WTC11 (cell line): ENCODE measurements at places on chromosomes 11 and 22. TPM values are rescaled to one million over a fixed set of nuclear protein-coding genes. Genes with fewer than 3 reads are reported as not detected.

Gene TMEM86A
- total RNA-seq, result 1.3 to 1.7 TPM (median 1.6 TPM) in 3 replicates

Gene PACSIN3
- 74.5 to 77.1 TPM (median 76.8 TPM) in 3 replicates for total RNA-seq

Gene FAT3
- 25.3 to 30.9 TPM (median 25.8 TPM) in 3 replicates for total RNA-seq

DNA sequence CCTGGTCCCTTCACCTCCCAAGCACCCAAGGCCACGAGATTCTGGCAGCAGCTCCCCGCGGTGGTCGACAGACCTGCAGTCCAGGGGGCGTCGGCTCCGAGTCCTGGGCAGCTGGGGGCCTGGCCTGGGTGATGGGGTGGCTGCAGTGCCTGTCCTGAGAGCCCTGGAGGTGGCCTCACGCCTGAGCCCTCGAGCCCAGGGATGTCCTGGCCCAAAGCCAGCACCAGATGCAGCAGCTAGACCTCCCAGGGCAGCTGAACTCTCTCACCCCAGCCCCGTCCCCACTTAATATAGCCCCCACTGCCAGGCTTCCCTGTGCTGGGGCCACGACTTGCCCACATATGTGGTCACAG is 6.6 kb downstream of the LMNTD2 start:
- H3K36me3 ChIP-seq, result no peaks in the 10 kb centered on the region
- H3K4me1 ChIP-seq, result peaks cover 8% of the 10 kb centered on the region
- DNase-seq, result no peak
- H3K27ac ChIP-seq, result no peak overlapping the region
- H3K27me3 ChIP-seq, result peaks cover 24% of the 10 kb centered on the region

GRCh38 chr11:1208394-1209261 is 14.2 kb upstream of the MUC5B start:
- no peak overlapping the region for H3K4me3 ChIP-seq
- peaks cover 24% of the 10 kb centered on the region for H3K36me3 ChIP-seq
- H3K27ac ChIP-seq, result no peak overlapping the region
- peak; percentile 10 for DNase-seq

DNA sequence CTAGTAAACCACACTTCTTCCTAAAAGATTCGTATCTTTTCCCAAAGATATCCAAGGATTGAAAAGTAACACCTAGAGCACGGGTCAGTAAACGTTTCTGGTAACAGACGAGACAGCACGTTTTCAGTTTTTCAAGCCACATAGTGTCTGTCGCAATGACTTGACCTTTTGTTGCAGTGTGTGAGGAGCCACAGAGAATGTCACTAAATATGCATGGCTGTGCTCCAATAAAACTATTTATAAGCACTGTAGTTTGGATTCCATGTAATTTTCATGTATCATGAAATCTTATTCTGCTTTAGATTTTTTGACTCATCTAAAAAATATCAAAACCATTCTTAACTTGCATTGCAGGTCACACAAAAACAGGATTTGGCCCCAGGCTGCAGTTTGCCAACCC is 18.3 kb upstream of the MICAL3 start:
- no peaks in the 10 kb centered on the region for H3K4me1 ChIP-seq
- H3K27ac ChIP-seq, result no peak overlapping the region
- H3K4me3 ChIP-seq, result no peak overlapping the region
- no peak for DNase-seq
- peaks cover 2% of the 10 kb centered on the region for H3K36me3 ChIP-seq

DNA sequence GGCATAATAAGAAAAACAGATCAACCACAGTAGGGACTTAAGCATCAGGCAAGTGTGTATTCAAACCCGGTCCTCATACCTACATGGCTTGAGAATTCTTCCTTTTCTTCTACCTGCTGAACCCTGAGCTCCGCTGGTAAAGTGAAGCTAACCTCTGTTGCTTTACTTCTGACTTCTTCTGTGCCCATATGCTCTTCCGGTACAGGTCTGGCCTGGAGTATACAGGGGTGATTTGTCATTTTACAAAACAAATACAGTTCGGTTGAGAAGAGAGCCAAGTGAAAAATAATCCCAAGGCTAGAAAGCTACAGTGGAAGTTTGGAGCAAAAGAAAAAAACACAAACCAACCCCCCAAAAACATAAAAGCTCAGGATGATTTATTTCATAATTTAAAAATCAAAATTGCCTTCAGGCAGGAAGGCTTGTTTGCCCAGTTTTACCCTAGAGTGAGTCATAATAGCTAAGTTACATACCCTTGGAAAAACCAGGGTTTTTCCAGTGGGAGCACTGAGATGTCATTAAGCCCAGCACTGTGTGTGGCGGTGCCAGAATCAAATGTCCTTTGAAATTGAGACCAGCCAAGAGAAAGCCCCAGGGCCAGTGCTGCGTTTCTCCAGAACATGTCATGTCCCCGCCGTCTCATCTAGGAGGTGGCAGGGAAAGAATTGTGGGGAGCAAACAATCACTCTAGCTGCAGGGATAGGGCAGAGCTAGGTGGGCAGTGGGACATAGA is 305.5 kb upstream of the ISX start:
- peaks cover 20% of the 10 kb centered on the region for H3K36me3 ChIP-seq
- no peak overlapping the region for H3K27ac ChIP-seq
- no peaks in the 10 kb centered on the region; the same call in 1 of the 2 replicates for H3K27me3 ChIP-seq
- no peak overlapping the region for H3K4me3 ChIP-seq
- DNase-seq, result no peak

DNA sequence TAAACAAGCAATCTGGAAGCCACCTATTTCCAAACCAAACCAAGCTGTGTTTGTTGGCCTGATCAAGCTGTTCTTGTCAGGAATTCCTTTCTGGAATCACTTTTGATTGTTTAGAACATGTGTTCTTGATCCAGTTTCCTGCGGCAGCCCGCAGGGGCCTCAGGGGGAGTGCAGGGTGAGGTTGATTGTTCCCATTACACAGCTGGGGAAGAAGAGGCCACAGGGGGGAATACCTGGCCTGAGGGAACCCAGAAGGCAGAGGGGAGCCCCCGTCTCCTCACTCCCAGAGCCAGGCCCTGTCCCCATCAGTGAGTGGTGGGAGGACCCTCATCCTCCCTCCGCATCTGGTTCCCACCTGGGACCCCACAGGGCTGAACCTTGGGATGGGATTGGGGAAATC is 4.2 kb downstream of the MRGPRD start:
- H3K4me3 ChIP-seq, result no peak overlapping the region
- H3K27ac ChIP-seq, result no peak overlapping the region
- H3K36me3 ChIP-seq, result peaks cover 6% of the 10 kb centered on the region
- DNase-seq, result peak; percentile 6
- no peaks in the 10 kb centered on the region; the same call in 1 of the 2 replicates for H3K27me3 ChIP-seq

DNA sequence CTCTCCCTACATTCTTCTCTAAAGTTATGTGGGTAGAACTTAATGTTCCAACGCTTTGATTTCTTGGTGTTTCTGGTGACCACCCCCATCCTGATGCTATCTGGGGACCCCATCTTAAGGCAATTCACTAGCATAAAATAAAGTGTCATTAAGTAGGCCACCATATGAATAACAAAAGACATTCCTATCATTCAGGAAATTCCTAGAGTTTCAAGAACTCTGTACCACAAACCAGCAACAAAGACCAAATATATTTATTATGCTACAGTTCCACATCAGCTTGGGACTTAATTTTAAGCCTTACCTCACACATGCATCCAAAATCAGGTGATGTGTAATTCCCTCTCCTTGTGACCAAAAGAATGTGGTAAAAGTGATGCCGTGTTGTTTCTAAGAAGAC is 254.6 kb upstream of the LRRC4C start:
- peaks cover 38% of the 10 kb centered on the region for H3K4me1 ChIP-seq
- no peak overlapping the region for H3K4me3 ChIP-seq
- H3K27me3 ChIP-seq, result no peaks in the 10 kb centered on the region; the same call in 1 of the 2 replicates
- H3K36me3 ChIP-seq, result peaks cover 13% of the 10 kb centered on the region
- peak overlapping the region; percentile 93 for H3K27ac ChIP-seq

- H3K4me3 ChIP-seq, result no peak overlapping the region
- DNase-seq, result no peak
- H3K27me3 ChIP-seq, result no peaks in the 10 kb centered on the region
Observed at GRCh38 chr11:13429836-13430235, 33.2 kb downstream of the BTBD10 start.

GRCh38 chr11:75810637-75811390 is 4.2 kb upstream of the UVRAG start:
- no peak overlapping the region for H3K27ac ChIP-seq
- DNase-seq, result no peak
- peaks cover 19% of the 10 kb centered on the region for H3K4me1 ChIP-seq
